ENCODE measurements at places on chromosomes 12 and 14. TPM values are rescaled to one million over a fixed set of nuclear protein-coding genes. Genes with fewer than 3 reads are reported as not detected.

GRCh38 chr12:59407799-59408198, 188.0 kb upstream of the SLC16A7 start:
- no peaks in the 10 kb centered on the region for H3K27me3 ChIP-seq
- no peak overlapping the region for H3K4me3 ChIP-seq
- no peaks in the 10 kb centered on the region for H3K36me3 ChIP-seq
- H3K4me1 ChIP-seq = no peaks in the 10 kb centered on the region
- H3K27ac ChIP-seq = no peak overlapping the region
- DNase-seq = no peak

DNA sequence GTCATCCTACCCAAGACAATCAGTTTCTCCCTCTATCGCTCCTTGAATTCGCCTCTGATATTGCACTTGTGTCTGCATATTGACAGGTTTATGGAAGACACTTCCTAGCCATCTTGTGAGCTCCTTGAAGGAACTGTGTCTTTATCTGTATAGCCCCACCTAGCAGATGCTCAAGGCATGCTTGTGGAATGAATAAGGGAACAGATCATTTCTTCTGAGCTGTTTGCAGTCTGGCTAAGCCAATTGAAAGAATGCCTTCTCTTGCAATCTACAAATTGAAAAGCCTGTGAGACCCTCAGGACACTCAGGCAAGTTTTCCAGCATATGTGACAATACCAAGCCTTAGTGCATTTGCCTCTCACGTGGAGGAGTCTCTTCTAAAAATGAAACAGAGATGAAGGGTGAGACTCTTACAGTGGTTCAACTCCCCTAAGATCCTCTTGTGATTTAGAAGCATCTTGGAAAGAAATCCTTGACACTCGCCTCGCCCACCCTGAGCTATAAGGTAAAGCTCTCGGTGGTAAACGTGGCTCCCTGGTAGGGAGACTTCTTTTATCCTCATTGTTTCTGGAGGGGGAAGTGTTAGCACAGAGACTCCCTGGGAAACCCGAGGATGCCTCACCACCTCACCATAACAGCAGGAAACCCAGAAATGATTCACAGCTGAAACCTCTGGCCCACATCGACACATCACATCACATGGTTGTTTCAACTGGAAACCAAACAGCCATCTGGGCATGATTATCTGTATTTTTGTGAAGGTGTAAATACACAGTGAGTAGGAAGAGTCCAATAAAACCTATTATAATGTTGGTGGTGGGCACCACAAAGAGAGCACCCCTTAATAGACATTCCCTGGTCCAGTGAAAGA, 112.3 kb upstream of the BCL2L14 start:
- no peaks in the 10 kb centered on the region for H3K27me3 ChIP-seq
- H3K4me1 ChIP-seq = no peaks in the 10 kb centered on the region
- no peak overlapping the region for H3K27ac ChIP-seq
- DNase-seq = no peak

GRCh38 chr12:951176-951575, 1.7 kb upstream of the RAD52 start:
- peak overlapping the region; percentile 99 for H3K4me3 ChIP-seq
- H3K4me1 ChIP-seq = no peaks in the 10 kb centered on the region
- H3K36me3 ChIP-seq = 0 out of 2 replicates have a peak, but pooled peaks cover 4% of the 10 kb centered on the region
- no peaks in the 10 kb centered on the region for H3K27me3 ChIP-seq
- H3K27ac ChIP-seq = no peak overlapping the region

GRCh38 chr14:61925043-61925442, 162.8 kb downstream of the SNAPC1 start:
- peaks cover 14% of the 10 kb centered on the region for H3K4me1 ChIP-seq
- H3K4me3 ChIP-seq = no peak overlapping the region
- DNase-seq = peak; percentile 49
- H3K27me3 ChIP-seq = no peaks in the 10 kb centered on the region
- H3K27ac ChIP-seq = no peak overlapping the region

GRCh38 chr12:25455696-25456095, 97.4 kb downstream of the LMNTD1 start:
- no peak overlapping the region for H3K4me3 ChIP-seq
- H3K36me3 ChIP-seq = no peaks in the 10 kb centered on the region
- no peak overlapping the region for H3K27ac ChIP-seq
- DNase-seq = no peak
- H3K4me1 ChIP-seq = no peaks in the 10 kb centered on the region

DNA sequence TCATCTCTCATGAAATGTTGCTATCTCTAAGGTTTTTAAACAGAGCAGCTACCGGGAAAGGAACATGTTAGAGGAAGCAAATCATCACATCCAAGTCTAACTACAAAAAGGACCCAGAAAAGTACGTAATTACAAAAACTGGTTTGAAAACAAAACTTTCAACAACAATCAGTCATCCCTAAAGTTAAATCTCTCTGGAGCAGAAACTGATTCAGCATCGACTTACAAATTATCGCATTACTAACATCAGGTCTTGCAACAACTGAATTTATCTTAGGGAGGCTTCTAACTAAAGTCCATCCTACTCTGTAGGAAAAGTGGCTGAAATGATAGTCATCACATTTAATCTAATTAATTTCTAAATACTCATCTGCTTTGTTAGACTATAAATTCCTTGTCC, 137.0 kb downstream of the MED13L start:
- no peak overlapping the region for H3K27ac ChIP-seq
- no peaks in the 10 kb centered on the region for H3K27me3 ChIP-seq
- H3K4me1 ChIP-seq = peaks cover 12% of the 10 kb centered on the region
- H3K36me3 ChIP-seq = no peaks in the 10 kb centered on the region
- DNase-seq = no peak
- H3K4me3 ChIP-seq = no peak overlapping the region

GRCh38 chr12:64145226-64145625, 76.9 kb downstream of the KICS2 start:
- no peak overlapping the region for H3K27ac ChIP-seq
- no peak overlapping the region for H3K4me3 ChIP-seq
- no peaks in the 10 kb centered on the region for H3K4me1 ChIP-seq
- no peaks in the 10 kb centered on the region for H3K27me3 ChIP-seq

DNA sequence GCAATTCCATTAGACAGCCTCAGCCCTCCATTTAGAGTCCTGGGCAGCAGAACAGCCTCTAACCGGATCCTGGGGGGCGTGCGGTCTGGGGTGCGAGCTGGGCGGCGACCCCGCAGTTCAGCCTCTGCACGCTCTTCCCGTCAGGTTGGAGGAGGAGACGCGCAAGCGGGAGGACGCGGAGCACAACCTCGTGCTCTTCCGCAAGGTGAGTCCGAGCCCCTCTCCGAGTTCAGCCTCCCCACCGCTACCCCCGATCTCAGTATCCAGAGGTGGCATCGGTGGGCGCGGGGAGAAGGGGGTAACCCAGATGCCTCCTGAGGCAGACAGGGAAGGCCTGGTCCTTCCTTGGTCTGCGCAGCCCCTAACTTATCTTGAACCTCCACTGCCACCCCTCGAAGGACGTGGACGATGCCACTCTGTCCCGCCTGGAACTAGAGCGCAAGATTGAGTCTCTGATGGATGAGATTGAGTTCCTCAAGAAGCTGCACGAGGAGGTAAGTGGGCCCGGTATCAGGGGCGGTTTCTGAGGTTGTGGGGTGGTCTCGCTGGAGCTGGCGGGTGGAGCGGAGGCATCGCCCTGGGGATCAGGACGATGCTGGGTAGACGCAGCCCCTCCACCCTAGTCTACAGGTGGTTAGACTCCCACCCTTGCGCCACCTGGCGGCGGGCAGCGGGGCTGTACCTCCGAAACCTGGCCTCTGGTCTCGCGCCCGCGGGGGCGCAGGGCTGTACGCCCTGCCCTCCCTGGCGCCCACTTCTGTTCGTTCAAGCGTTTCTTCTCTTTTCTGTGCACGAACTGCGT, 1.3 kb downstream of the PRPH start:
- no peaks in the 10 kb centered on the region for H3K36me3 ChIP-seq
- H3K27ac ChIP-seq = no peak overlapping the region
- no peaks in the 10 kb centered on the region for H3K4me1 ChIP-seq
- peak; percentile 87 for DNase-seq
- peak overlapping the region; percentile 78 for H3K4me3 ChIP-seq

- no peaks in the 10 kb centered on the region for H3K4me1 ChIP-seq
- no peak for DNase-seq
- no peaks in the 10 kb centered on the region for H3K27me3 ChIP-seq
- H3K36me3 ChIP-seq = no peaks in the 10 kb centered on the region
Observed at GRCh38 chr12:105256011-105256410, 20.0 kb upstream of the APPL2 start.

GRCh38 chr14:94880876-94881275, 111.0 kb upstream of the GSC start:
- no peak overlapping the region for H3K27ac ChIP-seq
- no peaks in the 10 kb centered on the region for H3K36me3 ChIP-seq
- H3K4me3 ChIP-seq = no peak overlapping the region
- H3K27me3 ChIP-seq = no peaks in the 10 kb centered on the region
- DNase-seq = no peak
- no peaks in the 10 kb centered on the region for H3K4me1 ChIP-seq

The OR9K2 gene
- not detected for total RNA-seq

- DNase-seq = no peak
- no peak overlapping the region for H3K27ac ChIP-seq
- no peaks in the 10 kb centered on the region for H3K4me1 ChIP-seq
- no peaks in the 10 kb centered on the region for H3K36me3 ChIP-seq
- no peaks in the 10 kb centered on the region for H3K27me3 ChIP-seq
Observed at GRCh38 chr14:54568821-54569595, 2.1 kb downstream of the SAMD4A start.

DNA sequence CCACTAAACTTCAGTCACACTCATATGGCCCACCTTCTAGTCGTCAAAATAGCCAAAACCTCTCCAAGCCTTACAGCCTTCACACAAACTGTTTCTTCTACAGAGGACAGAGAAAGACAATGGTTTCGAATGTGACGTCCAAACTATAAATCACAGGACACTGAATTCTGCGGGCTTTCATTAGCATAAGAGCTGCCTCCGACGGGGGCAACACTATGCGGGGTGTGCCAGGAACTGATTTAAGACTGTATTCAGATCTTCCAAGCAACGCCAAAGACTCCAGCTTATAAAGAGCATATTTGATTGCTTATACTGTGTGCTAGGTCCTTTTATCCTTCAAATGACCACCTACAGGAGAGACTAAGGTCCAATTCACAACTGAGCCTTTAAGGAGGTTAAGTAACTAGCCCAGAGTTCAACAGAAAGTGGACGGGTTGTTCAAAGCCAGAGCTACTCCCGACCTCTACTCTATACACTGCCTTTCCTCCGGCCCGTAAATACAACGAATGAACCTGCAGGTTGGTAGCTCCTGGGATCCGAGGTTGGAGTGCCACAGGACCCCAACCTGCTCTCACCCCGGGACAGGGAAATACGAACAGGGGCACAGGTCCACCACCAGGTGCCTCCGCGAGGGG, 575 bp downstream of the L2HGDH start:
- H3K36me3 ChIP-seq = peaks cover 39% of the 10 kb centered on the region
- H3K27ac ChIP-seq = no peak overlapping the region
- no peaks in the 10 kb centered on the region for H3K27me3 ChIP-seq
- H3K4me1 ChIP-seq = no peaks in the 10 kb centered on the region
- DNase-seq = no peak

DNA sequence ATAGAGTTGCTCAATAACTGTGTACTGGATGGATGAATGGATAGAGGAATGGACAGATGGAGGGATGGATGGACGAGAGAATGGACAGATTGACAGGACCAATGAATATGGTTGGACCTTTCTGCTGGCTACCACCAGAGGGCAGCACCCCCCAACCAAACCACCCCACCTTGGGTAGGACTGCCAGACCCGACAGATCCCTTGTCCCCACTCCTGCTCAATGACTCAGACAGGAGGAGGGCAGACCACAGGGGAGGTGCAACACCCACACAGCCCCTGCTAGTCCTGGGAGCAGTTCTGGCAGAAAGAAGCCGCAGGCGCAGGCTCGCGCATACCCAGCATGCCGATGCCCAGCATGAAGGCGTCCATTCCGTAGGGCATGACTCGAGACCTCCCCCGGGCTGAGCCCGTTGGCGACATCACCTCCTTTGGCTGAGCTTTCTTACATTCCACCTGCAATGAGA, 12.4 kb downstream of the MSI1 start:
- peak; percentile 93 for DNase-seq
- no peak overlapping the region for H3K27ac ChIP-seq
- H3K4me1 ChIP-seq = peaks cover 6% of the 10 kb centered on the region
- H3K27me3 ChIP-seq = no peaks in the 10 kb centered on the region

DNA sequence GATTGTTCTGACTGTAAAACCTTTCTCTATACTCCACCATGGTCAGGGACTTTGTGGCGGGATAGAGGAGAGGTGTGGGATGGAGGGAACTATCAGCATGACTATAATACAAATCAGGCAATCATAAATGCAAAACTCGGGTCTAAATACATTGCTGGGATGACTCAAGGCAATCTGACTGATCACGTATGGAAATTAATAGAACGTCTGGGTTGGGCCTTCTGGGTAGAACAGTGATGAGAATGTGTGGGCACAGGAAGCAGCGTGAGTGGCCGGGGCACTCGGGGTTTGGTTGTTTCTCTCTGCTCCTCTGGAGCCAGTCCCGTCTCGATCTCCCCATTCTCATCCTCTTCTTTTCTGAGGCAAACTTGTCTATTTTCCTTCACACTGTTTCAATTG, 485.8 kb downstream of the VRK1 start:
- H3K4me1 ChIP-seq = 0 out of 2 replicates have a peak, but pooled peaks cover 4% of the 10 kb centered on the region
- H3K36me3 ChIP-seq = no peaks in the 10 kb centered on the region
- no peak for DNase-seq
- no peak overlapping the region for H3K4me3 ChIP-seq
- H3K27me3 ChIP-seq = no peaks in the 10 kb centered on the region

The SYNDIG1L gene
- total RNA-seq = 0.22 TPM

DNA sequence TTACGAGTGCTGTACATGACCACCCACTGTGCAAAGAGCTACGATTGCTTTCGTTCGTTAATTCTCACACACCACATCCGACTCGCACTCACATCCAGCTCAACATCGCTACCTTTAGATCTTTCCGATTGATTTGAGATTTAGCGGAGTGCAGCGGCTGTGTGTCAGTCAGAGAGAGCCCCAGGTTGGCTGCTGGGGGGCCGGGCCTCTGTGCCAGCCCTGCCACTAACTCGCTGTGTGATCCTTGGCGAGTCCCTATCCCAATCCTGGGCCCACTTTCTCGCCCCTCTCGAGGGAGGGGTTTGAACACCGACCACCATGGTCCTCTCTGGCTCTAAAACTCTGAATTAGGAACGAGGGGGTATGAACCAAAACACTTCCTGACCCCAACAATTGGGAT, 8.6 kb downstream of the DLK1 start:
- no peaks in the 10 kb centered on the region for H3K27me3 ChIP-seq
- H3K4me3 ChIP-seq = no peak overlapping the region
- peak; percentile 17 for DNase-seq
- H3K36me3 ChIP-seq = no peaks in the 10 kb centered on the region
